Stimulated activated CD8-positive, alpha-beta memory T cell treated with anti-CD3 and anti-CD28 coated beads, Interleukin-7, amount 100 ng/mL, for 1 hour (primary cell): ENCODE measurements at places on chromosomes 2 and 18.

DNA sequence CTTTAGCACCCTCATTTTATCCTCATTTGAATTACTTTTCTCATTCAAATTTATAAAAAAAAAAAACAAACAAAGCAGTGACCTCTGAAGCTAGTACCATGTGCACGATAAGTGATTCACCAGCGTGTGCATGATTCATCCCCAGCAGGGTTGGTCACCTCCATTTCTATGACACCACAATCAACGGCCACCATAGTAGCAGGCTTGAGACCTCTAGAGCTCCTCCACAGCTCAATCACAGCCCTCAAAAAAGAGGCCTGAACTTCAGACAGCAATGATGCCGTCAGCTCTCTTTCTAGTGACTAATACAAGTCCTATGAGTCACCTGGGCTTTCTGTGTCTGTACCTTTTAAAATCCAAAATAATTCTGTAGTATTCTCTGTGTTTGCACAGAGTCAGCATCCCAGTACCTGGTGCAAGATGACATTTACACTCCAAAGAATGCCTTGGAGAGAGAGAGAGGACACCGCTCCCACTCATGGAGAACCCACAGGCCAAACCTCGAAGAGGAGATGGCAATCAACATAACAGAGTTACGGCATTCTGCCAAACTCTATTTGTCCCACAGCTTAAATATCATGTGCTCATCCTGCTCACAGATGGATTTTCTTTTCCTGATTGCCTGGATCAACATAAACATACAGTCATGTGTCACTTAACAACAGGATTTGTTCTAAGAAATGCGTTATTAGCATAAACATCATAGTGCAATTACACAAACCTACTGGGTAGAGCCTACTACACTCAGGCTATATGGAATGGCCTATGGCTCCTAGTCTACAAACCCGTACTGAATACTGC, 58.7 kb downstream of the L3MBTL4 start:
- DNase-seq, result no peak

- no peak for DNase-seq
Observed at GRCh38 chr2:241615522-241616052, 21.4 kb downstream of the THAP4 start.

DNA sequence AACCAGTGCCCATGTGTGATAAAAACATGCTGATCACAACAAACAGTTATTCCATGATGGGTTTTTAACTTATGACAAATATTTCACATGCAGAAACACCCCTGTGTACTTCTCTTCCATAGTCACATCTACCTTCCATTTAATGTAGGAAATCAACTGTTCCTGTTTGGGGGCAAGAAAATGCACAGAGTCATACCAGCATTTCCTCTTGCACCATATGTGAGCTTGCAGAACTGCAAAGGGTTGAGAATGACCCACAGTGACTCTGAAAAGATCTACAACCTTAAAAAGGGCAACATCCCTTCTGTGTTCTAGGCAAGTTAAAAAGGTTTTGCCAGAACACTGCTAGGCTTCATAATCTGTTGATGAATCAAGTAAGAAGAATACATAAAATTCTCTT, 9.9 kb downstream of the BMP10 start:
- no peak for DNase-seq

DNA sequence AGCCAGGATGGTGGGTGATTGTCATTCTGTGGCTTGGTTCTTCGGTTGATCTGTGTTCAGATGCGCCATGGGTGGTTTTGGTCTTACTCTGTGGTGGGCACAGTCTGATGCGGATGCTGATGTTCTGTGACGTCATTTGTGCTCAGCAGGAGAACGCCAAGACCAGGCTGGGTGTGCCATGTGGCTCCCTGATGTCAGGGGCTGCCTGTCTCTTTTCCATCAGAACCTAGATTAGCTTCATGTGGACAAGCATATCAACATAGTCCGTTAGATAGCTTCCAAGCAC, 100.6 kb upstream of the ARL4C start:
- DNase-seq, result no peak

GRCh38 chr2:165287094-165287778, 48.0 kb downstream of the SCN2A start:
- no peak for DNase-seq
